ENCODE measurements at places on chromosomes 3 and 15.

GRCh38 chr15:89430530-89431341 lies 65.6 kb downstream of the RHCG start:
- peak; percentile 74 for DNase-seq

GRCh38 chr3:31187380-31187779 lies 292.9 kb upstream of the GADL1 start:
- no peak for DNase-seq

GRCh38 chr15:80636675-80637074 lies 58.4 kb upstream of the ABHD17C start:
- DNase-seq, result no peak

GRCh38 chr3:135218782-135219181 lies 423.7 kb downstream of the EPHB1 start:
- DNase-seq, result no peak

DNA sequence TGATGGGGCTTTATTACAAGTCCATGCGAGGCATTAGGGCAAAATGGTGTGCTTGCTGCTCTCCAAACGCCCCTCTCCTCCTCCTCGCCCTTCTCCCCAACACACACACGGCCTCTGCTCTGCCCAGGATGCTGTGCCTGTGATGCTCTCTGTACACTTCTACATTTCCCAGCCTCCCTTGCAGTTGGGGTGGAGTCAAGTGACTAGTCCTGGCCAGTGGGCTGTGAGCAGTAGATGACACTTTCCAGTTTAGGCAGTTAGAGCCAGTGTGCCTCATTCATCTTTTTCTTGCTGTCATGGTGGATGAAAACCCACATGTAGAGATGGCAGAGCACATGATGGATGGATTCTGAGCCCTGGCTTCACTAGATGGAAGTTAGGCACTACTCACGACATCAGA lies 5.4 kb downstream of the TRH start:
- DNase-seq, result no peak

GRCh38 chr3:74518610-74519009 lies 95.8 kb downstream of the CNTN3 start:
- DNase-seq, result no peak
